Activated CD8-positive, alpha-beta memory T cell treated with anti-CD3 and anti-CD28 coated beads for 48 hours (primary cell): ENCODE measurements at places on chromosomes 3 and 15.

- DNase-seq = no peak
Observed at GRCh38 chr15:88312941-88313579, 56.5 kb upstream of the NTRK3 start.

DNA sequence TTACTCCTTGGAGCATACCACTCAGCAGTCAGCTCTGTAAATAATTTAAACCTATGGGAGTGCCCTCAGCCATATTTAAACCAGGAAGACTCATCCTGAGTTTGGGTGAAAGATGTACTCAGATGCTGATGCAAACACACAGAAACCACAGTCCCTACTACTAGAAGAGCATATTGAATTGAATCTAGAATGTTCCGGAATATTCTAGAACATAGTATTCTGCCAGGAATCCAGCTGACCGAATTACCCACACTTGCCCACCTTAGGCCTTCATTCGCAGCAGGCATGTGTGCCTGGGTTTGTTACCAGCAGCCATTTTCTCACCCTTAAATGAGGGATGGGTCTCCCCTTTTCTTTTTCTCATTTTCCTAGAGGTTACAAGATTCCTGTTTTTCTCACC, 202.4 kb upstream of the ICE2 start:
- DNase-seq = no peak

DNA sequence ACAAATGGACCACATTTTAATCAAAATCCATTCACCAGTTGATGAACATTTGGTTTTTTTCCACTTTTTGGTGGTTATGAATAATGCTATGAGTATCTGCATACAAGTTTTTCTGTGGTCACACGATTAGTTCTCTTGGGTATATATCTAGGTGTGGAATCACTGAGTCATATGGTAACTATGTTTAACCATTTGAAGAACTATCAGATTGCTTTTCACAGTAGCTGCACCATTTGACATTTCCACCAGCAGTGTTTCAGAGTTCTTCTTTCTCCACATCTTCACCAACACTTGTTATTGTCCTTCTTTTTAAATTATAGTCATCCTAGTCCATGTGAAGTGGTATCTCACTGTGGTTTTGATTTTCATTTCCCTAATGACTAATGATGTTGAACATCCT, 33.3 kb upstream of the ATG7 start:
- DNase-seq = no peak

DNA sequence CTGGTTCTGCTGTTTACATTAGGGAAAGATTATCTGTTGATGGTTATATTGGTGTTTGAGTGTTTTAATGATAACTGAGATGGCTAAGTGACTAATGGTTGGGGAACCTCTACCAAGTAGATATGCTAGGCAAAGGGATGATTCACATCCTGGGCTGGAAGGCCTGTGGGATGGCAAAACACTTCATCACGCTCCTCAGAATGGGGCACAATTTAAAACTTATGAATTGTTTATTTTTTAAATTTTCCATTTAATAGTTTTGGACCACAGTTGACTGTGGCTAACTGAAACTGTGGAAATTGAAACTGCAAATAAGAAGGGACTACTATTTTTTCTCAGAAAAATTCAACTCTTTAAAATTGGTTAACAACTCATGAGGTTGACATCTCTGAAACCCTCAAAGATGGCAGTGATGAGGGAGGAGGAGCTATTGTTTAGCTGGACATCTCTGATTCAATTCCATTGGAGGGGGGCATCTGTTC, 100.5 kb upstream of the ZBED2 start:
- DNase-seq = no peak

- no peak for DNase-seq
Observed at GRCh38 chr15:63628123-63628822, 31.1 kb downstream of the FBXL22 start.

DNA sequence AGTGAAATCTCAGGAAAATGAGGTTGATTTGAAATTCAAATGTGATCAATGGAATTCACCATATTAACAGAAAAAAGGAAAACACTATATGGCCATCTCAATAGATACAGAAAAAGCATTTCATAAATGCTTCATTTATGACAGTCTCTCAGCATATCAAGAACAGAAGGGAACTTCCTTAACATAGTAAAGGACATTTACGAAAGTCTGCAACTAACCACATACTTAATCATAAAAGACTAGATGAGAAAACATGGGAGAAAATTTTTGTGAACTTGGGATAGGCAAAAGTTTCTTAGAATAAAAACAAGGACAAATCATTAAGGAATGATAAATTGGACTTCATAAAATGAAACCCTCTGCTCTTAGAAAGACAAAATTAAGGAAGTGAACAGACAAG, 24.7 kb upstream of the TIPARP start:
- no peak for DNase-seq

GRCh38 chr3:66236281-66236680, 15.5 kb downstream of the SLC25A26 start:
- DNase-seq = no peak

DNA sequence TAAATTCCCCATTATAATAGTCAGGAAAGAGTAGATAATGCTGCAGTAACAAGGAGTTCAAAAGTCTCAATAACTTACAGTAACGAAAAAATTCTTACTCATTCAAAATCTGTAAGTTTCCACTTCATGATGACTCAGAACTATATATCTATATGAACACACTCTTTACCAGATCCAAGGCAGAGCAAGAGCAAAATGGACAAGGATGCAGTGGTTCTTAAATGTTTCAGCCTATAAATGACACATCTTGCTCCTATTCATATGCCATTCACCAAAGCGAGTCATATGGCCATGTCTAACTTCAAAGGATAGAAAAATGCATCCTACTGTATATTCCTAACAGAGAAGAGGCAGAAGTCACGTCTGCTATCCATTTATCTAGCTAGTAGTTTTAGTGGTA, 787.7 kb downstream of the NAALADL2 start:
- no peak for DNase-seq

DNA sequence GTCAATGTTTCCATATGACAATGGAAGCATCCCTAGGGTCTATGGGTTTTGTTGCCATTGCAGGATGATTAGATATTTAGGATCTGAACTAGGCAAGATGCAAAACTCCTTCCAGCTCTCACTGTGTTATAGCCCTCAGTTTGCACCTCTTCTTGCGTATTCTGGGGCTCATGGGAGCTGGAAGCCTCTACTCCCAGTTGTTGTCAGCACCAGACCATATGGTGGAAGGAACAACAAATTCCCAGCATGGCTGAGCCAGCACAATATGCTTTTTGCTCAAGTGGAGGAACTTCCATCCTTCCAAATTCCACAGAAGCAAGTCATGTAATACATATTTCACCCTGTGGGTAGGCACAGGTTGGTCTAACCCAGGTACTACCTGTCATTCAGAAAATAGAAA, 18.5 kb upstream of the CTXND1 start:
- DNase-seq = no peak

GRCh38 chr3:185796431-185797107, 28.3 kb downstream of the IGF2BP2 start:
- no peak for DNase-seq
